ENCODE measurements at places on chromosomes 13 and 19. TPM values are rescaled to one million over a fixed set of nuclear protein-coding genes. Genes with fewer than 3 reads are reported as not detected.

The ZNF208 gene
- total RNA-seq, result not detected

The IL17D gene
- total RNA-seq, result 2.7 TPM

The TMEM59L gene
- 9.3 TPM for total RNA-seq

The CHAMP1 gene
- 32.3 TPM for total RNA-seq

The CEACAM3 gene
- total RNA-seq, result not detected

The PKN1 gene
- total RNA-seq, result 91.4 TPM

The FCER2 gene
- not detected for total RNA-seq
